ENCODE measurements at places on chromosomes 13 and 19. TPM values are rescaled to one million over a fixed set of nuclear protein-coding genes. Genes with fewer than 3 reads are reported as not detected.

DMPK gene
- 97.7 TPM for total RNA-seq

C13orf46 gene
- total RNA-seq = 0.29 TPM

THOP1 gene
- total RNA-seq = 85.9 TPM

DNA sequence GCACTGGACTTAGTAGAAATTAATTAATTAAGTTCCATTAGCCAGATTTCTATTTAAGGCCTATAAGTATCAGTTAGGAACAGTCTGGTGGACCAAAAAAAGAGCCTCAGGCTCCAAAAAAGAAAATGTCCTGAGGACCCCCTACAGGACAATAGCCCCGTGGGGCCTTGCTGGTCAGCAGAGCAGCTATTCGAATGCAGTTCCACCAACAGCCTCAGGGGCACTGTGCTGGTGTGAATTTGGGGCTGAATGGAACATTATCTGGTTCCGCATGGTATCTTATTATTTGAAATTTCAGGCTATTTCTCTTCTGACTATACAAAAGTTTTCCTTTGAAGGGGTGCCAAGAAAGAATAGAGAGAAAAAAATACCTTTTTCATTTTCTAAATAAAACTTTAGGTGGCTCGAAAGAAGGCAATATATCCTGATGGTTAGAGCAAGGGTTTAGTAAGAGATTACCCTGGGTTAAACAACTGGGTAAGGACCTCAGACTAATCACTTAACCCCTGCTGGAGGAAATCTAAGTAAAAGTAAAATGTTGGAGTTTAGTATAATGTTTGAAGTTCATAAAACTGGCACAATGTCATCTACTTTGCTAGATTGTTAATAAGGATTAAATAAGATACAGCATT, 147.2 kb downstream of the MIPEP start:
- no peaks in the 10 kb centered on the region for H3K36me3 ChIP-seq
- H3K27ac ChIP-seq = peak overlapping the region; percentile 99
- peaks cover 24% of the 10 kb centered on the region for H3K4me1 ChIP-seq
- DNase-seq = no peak

DNA sequence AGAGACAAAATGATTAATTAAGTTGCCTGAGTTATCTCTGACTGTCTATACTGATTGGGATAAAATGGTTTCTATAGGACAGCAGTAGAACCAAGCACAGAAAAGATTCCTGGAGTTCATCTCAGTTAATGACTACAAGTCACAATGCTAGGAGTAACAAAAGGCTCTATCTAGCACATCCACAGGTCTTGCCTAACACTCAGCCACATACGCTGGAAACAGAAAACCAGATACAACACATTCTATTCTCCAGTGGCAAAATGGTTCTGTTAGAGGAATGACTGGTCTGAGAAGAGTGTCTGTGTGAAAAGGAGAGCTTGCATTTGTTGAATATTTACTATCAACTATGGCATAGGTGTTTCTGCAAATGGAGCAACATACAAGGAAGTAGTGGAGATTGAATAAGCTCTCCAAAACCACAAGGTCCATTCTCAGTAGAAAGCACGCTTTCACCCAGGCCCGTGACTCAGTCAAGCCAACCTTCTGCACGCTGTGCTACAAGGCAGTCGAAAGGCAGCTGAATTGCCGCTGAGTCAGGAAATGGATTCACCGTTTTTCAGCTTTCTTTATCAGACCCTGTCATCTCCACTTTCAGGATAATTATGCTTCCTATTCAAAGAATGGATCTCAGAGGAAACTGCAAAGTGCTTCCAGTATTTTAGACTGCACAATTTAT, 761.5 kb downstream of the EFNB2 start:
- no peaks in the 10 kb centered on the region for H3K36me3 ChIP-seq
- H3K27me3 ChIP-seq = peaks cover 6% of the 10 kb centered on the region
- H3K4me1 ChIP-seq = peaks cover 24% of the 10 kb centered on the region

GRCh38 chr19:55441319-55441691, 1.8 kb downstream of the SHISA7 start:
- DNase-seq = no peak
- H3K4me3 ChIP-seq = peak overlapping the region; percentile 62
- no peak overlapping the region for H3K27ac ChIP-seq

- H3K4me1 ChIP-seq = peaks cover 27% of the 10 kb centered on the region
- H3K36me3 ChIP-seq = peaks cover 19% of the 10 kb centered on the region
- DNase-seq = no peak
- H3K27me3 ChIP-seq = peaks cover 3% of the 10 kb centered on the region
Measured at GRCh38 chr19:6103217-6103644, 7.1 kb downstream of the RFX2 start.

GRCh38 chr13:113654591-113655345, 3.2 kb downstream of the ATP4B start:
- H3K4me1 ChIP-seq = peaks cover 9% of the 10 kb centered on the region
- DNase-seq = peak; percentile 60
- H3K36me3 ChIP-seq = no peaks in the 10 kb centered on the region

- DNase-seq = no peak
- no peaks in the 10 kb centered on the region for H3K36me3 ChIP-seq
- no peak overlapping the region for H3K27ac ChIP-seq
- no peak overlapping the region for H3K4me3 ChIP-seq
- peaks cover 7% of the 10 kb centered on the region for H3K27me3 ChIP-seq
Measured at GRCh38 chr19:30047432-30047831, 105.4 kb downstream of the URI1 start.

DNA sequence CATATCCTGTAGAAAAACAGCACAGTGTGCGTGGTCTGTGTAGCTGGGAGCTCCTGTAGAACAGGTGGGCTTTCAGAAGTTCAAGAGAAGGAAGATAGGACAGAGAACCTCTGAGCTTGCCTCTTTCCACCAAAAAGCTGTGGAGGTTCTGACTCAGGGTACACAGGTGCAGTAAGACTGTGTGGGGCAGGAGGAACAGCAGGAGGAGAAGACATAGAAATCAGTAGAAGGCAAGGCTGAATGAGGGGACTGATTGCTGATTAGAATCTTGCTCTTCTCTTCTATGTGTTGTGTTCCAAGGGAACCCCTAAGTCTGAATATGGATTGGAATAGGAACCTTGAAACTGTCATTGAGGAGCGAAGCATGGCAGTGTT, 122.7 kb downstream of the AKAP11 start:
- H3K4me3 ChIP-seq = no peak overlapping the region
- peaks cover 10% of the 10 kb centered on the region for H3K27me3 ChIP-seq
- H3K27ac ChIP-seq = no peak overlapping the region

GRCh38 chr13:103324641-103325040, 258.4 kb upstream of the SLC10A2 start:
- H3K36me3 ChIP-seq = no peaks in the 10 kb centered on the region
- DNase-seq = no peak
- H3K27me3 ChIP-seq = no peaks in the 10 kb centered on the region

DNA sequence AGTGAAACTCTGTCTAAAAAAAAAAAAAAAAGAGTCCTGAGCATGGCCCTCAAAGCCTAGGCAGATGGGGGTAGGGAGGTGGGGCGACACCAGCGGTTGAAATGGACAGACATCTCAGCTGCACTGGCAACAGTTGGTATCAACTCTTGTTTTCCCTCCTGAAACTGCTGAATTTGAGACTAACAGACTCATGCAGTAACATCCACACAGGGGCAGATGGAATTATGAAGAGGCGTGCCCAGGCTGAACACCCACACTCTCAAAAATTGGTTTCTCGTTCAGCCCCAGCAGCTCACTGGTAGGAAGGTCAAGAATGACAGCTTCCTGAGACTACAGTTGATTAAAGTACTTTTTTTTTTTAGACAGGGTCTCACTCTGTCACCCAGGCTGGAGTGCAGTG, 24.1 kb downstream of the PBX4 start:
- no peak for DNase-seq
- no peaks in the 10 kb centered on the region for H3K36me3 ChIP-seq
- H3K27ac ChIP-seq = no peak overlapping the region

- no peaks in the 10 kb centered on the region for H3K36me3 ChIP-seq
- no peak overlapping the region for H3K4me3 ChIP-seq
- no peak for DNase-seq
- H3K27ac ChIP-seq = no peak overlapping the region
- no peaks in the 10 kb centered on the region for H3K4me1 ChIP-seq
- no peaks in the 10 kb centered on the region for H3K27me3 ChIP-seq
Measured at GRCh38 chr13:102176846-102177245, 225.0 kb downstream of the FGF14 start.

- H3K27ac ChIP-seq = no peak overlapping the region
- DNase-seq = no peak
- H3K4me1 ChIP-seq = no peaks in the 10 kb centered on the region
- H3K4me3 ChIP-seq = peak overlapping the region; percentile 22
- H3K36me3 ChIP-seq = peaks cover 13% of the 10 kb centered on the region
- H3K27me3 ChIP-seq = no peaks in the 10 kb centered on the region
Measured at GRCh38 chr13:45280751-45281634, 60.0 kb downstream of the TPT1 start.

DNA sequence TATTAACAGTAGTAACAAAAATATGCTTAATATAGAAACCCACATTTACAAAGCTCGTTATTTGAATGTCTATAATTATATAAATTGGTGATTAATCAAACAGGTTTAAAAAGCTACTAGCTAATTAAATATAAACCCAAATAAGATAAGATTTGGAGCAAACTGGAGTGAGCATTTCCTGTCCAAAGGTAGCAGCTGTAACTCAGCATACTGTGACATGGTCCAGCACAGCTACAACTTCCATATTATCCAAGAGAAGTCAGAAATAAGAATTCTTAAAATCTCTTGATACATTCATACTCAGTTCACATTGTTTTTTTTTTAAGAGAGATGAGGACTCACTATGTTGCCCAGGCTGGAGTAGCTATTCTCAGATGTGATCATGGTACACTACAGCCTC, 8.5 kb downstream of the MTRF1 start:
- H3K27me3 ChIP-seq = no peaks in the 10 kb centered on the region
- no peak for DNase-seq
- H3K27ac ChIP-seq = no peak overlapping the region
- no peaks in the 10 kb centered on the region for H3K4me1 ChIP-seq
- H3K4me3 ChIP-seq = no peak overlapping the region

DNA sequence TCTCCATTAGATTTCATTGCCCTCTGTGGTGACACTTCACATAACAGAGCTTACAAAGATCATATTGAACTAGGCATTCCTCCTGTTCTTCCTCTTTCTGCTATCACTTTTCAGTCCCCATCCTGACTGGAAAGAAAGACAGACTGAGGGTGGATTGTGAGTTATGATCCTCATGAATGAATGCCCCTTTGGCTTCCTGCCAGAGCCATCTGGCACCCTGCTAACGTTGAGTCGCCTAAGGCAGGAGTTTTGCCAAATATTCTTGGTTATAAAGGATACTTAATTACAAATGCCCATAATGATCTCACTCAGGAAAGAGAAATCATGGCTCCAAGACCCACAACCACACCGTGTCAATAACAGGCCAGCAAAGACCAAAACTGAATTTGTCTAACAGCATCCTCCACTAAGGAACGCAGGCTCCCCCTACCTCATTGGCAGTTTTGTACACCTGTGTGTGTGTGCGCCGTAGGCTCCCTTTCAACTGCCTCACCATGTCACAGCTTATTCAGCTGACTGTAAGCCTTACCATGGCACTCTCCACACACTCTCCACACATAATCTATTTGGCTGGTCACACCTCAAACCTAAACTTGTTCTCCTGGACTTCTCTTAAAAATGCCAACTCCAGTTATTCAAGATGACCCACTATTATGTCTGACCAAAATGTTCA, 15.5 kb downstream of the ZNF211 start:
- H3K4me1 ChIP-seq = no peaks in the 10 kb centered on the region
- H3K27me3 ChIP-seq = no peaks in the 10 kb centered on the region
- no peak overlapping the region for H3K4me3 ChIP-seq
- H3K36me3 ChIP-seq = peaks cover under 1% of the 10 kb centered on the region
- no peak for DNase-seq
- no peak overlapping the region for H3K27ac ChIP-seq

DNA sequence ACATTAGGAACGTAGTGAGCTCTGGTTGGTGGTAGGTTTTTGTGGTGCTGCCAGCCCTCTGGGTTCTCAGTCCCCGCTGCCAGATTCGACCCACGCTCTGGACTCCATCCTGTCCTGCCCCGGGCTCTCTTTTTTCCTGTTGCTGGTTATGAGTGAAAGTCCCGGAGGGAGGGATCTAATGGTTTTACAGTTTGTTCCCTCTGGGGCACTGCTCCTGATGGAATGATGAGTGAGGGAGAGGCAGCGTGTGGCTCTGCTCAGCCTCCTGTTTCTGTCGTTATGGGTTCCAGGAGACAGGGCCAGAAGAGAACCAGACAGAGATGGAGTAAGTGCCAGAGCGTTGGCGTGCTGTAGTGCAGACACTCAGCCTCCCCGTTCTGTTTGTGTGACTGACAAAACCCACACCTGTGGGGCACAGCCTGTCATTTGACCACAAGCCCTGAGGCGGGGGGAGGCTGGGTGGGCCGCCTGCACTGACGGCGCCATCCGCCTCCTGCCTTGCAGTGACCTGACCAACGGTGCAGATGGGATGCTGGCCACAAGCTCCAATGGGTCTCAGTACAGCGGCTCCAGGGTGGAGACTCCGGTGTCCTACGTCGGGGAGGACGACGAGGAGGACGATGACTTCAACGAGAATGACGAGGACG, 18.3 kb downstream of the ATP4B start:
- H3K27ac ChIP-seq = no peak overlapping the region
- H3K4me1 ChIP-seq = no peaks in the 10 kb centered on the region
- H3K36me3 ChIP-seq = peaks cover 42% of the 10 kb centered on the region
- no peak overlapping the region for H3K4me3 ChIP-seq

- peak overlapping the region; percentile 15 for H3K4me3 ChIP-seq
- H3K36me3 ChIP-seq = no peaks in the 10 kb centered on the region
- DNase-seq = no peak
- H3K27me3 ChIP-seq = no peaks in the 10 kb centered on the region
- peaks cover 12% of the 10 kb centered on the region for H3K4me1 ChIP-seq
- H3K27ac ChIP-seq = peak overlapping the region; percentile 46
Measured at GRCh38 chr13:109744512-109745051, 41.8 kb downstream of the IRS2 start.

DNA sequence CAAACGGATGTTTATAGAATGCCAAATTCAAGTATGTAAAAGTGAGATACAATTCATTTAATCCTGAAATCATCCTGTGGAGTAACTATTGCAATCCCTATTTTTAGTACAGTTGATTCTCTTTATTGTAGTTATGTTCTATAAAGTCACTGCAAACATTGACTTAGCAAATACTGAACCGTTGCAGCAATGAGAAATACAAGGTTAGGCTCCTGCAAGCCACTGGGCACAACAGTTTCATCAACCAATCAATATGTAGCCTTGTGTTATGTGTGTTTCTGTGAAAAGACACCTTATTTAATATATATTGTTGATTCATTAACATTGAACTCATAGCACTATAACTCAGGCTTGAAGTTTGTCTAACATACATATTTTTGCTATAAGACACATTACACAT, 174.4 kb downstream of the DCT start:
- H3K4me1 ChIP-seq = peaks cover 8% of the 10 kb centered on the region
- H3K27me3 ChIP-seq = peaks cover 12% of the 10 kb centered on the region
- no peak overlapping the region for H3K4me3 ChIP-seq
- no peak for DNase-seq

Measured in type B pancreatic cell (in vitro differentiated cells).